ENCODE measurements at places on chromosomes 12 and 14.

DNA sequence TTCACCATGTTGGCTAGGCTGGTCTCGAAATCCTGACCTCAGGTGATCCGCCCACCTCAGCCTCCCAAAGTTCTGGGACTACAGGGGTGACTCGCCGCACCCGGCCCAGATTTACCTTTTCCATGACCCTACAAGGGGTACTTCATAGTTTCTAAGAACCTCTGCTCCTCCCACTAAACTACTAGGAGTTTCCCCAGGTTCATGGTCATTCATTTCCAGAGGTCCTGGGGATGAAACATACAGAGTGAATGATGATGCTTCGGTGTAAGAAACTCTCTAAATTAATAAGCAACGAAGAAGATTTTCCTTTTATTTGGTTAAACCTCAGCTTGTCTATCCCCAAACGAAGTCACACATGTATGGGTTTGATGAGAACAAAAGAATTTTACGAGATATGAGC lies 56.9 kb downstream of the AMN start:
- no peak for DNase-seq

DNA sequence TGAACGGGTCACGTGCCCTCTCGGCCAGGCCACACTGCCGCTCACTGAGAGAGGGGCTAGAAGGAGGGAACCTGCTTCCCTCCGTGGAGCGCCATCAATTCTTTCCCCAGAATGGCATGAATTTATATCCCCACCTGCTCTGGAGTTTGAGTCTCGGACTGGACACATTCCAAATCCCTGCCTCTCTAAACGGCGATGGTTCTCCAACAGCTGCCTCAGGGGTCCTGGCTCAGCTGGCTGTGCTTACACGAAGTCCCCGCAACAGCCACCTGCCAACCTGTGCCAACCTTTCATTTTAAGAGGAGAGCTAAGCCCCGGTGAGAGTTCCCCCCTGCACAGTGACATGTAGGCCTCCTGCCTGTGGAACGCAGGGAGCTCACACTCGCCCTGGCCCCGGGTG lies 73.2 kb downstream of the RIMBP2 start:
- no peak for DNase-seq

DNA sequence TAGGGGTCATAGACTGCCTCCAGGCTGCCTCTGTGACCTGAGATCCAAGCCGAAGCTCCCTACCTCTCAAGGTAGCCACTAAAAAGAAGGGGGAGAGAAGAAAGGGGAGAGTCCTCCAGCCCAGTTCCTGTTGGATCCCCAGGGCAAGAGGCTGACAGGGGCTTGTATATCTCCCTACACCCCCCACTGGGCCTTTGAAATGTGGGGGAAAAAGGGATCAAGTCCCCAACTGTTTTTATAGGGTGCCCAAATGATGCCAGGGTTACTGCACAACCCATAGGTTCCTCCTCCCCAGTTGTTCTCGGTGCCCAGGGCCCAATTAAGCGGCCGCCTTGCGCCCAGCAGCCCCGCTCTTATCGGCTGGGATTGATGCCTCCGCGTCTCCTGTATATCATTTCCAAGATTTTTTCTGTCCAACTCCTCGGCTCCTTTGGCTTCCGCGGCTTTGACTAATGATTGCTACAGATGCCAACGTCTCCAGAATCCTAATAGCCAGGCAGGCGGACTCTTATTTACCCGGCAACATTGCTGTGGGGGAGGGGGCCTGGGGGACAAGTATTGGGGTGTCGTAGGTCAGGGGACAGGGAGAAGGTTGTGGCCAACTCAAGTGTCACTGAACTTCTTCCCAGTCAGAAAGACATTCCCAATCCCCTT lies 7.6 kb upstream of the HOXC4 start:
- peak; percentile 25 for DNase-seq

- no peak for DNase-seq
Observed at GRCh38 chr14:81582420-81582819, 48.8 kb upstream of the SEL1L start.

DNA sequence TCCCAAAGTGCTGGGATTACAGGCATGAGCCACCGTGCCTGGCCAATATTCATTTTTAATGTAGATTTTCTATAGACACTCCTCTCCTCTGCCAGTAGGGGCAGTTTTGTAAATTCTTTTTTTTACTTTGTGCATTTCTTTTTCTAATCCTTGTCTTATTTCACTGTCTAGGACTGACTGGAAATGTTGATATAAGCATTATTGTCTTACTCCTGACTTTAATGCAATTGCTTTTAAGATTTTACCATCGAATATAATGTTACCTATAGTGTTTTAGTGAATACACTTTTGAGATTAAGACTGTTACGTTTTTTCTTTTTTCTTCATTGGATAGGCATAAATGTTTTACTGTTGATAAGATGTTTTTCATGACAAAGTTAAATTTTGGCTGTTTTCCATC lies 35.4 kb upstream of the EMP1 start:
- no peak for DNase-seq

DNA sequence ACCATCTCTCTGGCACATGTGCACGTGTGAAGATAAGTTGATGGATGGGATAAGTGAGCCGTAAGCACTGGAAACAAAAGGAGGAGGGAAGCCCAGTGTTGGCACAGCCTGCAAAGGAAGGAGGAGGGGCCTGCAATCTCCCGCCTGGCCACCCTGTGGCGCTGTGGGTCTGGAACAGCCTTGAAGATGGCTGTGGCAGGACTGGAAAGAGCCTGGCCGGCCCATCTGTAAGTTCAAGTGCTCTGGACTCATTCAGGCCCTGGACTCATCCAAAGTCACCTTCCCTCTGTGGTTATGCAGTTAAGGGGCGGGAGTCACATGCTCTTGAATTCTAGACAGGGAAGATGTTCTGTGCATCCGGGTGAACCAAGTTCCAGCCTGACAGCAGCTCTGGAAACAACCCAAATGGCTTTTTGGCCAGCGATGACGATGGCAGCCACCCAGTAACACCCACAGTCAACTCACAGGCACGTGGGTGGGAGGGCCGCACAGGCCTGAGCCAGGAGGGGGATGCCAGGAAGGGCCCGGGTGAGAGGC lies 50.4 kb downstream of the CHGA start:
- DNase-seq: no peak

- no peak for DNase-seq
Observed at GRCh38 chr12:19105463-19105862, 24.1 kb upstream of the PLEKHA5 start.

DNA sequence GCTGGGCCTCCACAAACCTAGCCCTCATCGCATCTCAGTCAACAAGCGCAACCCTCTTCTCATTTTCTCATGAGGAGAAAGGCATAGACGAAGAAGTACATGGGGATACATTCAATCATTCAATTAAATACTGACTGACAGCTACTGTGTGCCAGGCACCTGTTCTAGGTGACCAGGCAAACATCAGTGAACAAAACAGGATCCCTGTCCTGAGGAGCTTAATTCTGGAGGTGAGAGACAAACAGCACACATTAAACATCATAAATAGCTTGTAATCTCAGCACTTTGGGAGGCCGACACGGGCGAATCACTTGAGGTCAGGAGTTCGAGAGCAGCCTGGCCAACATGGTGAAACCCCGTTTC lies 362 bp upstream of the ACYP1 start:
- DNase-seq: no peak

- DNase-seq: no peak
Observed at GRCh38 chr14:55913324-55914025, 204.7 kb upstream of the PELI2 start.

DNA sequence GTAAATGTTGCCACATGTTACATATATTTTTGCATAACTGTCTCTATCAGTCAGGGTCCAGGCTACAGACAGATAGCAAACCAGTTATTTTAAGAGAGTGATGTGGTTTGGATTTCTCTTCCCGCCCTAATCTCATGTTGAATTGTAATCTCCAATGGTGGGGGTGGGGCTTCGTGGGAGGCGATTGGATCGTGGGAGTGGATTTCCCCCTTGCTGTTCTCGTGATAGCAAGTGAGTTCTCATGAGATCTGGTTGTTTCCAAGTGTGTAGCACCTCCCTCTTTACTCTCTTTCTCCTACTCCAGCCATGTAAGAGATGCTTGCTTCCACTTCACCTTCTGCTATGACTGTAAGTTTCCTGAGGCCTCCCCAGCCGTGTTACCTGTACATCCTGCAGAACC lies 704.2 kb upstream of the TBX3 start:
- DNase-seq: no peak

- no peak for DNase-seq
Observed at GRCh38 chr14:69858801-69859200, 20.4 kb upstream of the SMOC1 start.

DNA sequence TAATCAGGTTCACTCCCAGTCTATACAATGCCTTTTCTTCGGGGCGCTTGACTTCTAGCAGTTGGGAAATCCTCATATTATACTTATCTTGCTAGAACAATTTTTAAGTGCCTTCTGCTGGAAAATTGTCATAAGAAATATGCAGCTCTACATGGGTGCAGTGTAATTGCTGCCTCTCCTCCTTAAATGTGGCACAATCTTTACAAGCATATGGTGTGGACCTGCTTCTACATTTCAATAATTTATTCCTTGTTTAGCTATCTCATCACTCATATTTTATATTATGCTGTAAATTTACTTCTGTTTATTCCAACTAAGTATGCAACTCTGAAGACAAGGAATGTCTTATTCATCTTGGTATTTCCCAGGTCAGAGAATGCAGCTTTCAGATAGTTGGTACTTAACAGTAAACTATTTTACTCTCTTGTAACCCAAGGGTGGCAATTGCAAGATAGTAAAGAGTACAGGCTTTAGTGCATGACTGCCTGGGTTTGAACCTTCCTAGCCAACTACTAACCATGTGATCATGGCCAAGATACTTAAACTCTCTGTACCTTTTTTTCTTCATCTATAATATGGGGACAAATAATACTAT lies 43.6 kb upstream of the GAS2L3 start:
- DNase-seq: no peak

- DNase-seq: no peak
Observed at GRCh38 chr14:60195179-60195810, 30.1 kb upstream of the DHRS7 start.

DNA sequence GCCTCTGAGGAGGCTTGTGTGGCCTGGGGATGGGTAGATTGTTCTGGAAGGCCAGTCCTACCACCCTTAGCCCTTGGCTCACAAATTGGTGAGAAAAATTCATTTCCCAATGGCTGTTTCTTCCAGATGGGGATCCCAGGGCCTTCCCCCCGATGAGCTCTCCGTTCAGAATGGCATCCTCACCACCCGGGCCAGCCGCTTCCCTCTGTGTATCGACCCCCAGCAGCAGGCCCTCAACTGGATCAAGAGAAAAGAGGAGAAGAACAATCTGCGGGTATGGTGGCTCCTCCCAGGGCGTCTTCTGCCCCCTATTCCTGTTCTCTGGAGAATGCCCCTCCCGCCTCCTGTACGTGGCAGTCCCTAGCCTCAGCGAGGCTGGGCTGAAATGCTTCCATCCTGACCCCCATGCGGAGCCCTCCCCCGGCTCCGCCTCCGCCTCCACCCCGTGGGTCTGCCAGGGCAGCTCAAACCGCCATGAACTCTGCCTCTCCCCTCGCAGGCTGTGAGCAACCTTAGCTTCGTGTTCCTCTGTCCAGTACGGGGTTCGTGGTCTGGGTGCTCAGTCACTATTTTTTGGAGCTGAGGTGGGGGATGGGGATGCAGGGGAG lies 57.8 kb downstream of the CCDC92 start:
- no peak for DNase-seq

GRCh38 chr12:105876396-105876927 lies 262.3 kb downstream of the NUAK1 start:
- no peak for DNase-seq

GRCh38 chr14:51439896-51440295 lies 199.8 kb downstream of the TMX1 start:
- no peak for DNase-seq

DNA sequence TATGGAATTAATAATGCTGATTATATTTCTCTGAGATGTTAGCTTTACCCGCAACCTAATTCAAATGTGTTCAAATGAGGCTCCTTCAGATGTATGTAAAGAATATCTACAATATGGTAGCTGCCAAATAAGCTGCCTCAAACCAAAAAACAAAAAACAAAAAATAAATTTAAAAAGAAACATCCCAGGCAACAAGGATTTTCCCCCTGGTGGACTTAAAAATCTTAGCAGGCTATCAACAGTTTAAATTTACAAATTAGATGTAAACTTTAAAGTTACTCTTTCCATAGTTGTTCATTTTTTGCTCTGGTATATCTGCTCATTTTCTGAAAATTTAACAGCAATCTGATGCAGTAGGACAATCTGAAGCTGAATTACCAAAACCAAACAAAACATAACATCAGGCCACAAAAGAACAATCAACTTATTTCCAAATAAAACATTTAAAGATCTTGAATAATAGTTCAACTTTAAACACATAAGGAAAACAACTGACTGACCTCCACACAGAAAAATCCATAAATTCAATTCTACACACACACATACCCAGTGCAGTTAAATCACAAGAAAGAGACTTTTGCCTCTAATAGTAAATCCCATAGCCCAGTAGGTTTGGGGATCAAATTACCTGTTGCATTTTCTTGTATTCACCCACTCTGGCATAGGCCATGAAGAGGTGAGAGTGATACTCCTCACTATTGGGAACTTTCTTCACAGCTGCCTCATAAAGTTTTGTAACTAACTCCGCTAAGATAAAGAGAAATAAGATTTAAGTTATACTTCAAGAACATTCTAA lies 21.3 kb downstream of the NAA25 start:
- no peak for DNase-seq

DNA sequence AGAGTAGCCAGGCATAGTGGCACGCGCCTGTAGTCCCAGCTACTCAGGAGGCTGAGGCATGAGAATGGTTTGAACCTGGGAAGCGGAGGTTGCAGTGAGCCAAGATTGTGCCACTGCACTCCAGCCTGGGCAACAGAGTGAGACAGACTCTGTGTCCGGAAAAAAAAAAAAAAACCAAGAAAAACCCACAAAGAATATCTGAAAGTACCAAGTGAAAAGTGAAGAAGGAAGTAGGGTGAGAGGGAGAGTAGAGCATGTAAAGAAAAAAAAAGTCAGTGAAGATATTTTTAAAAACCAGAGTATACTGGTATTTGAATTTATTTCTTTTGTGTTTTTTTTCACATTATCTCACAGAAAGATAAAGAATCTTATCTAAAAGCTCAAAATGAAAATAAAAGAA lies 43.3 kb upstream of the ISM2 start:
- no peak for DNase-seq

GRCh38 chr12:97288531-97288930 lies 174.1 kb upstream of the RMST start:
- no peak for DNase-seq

DNA sequence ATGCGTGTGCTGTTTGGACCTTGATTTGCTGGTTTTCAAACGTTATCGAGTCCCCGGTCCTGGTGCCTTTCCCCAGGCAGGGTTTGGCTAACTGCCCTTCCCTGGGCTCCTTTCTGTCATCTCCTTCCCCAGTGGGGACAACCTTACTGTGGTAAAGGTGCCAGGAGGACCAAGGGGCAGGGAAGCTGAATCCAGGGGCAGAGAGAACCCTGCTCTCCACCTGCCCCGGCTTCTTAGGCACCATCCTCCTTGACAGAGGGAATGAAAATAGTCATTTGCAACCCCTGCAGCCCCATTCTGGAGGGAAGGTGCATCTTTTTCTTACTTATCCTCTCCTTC lies 5.0 kb downstream of the CEBPE start:
- no peak for DNase-seq

GRCh38 chr14:31230573-31230958 lies 23.0 kb upstream of the HECTD1 start:
- no peak for DNase-seq

GRCh38 chr12:112285600-112286401 lies 96.4 kb downstream of the HECTD4 start:
- no peak for DNase-seq

- no peak for DNase-seq
Observed at GRCh38 chr12:10132850-10133370, 2.9 kb upstream of the CLEC7A start.
